Stimulated activated CD4-positive, alpha-beta T cell treated with anti-CD3 and anti-CD28 coated beads, Interleukin-4, amount 100 ng/mL, for 4 hours (primary cell): ENCODE measurements at places on chromosomes 5 and 9.

DNA sequence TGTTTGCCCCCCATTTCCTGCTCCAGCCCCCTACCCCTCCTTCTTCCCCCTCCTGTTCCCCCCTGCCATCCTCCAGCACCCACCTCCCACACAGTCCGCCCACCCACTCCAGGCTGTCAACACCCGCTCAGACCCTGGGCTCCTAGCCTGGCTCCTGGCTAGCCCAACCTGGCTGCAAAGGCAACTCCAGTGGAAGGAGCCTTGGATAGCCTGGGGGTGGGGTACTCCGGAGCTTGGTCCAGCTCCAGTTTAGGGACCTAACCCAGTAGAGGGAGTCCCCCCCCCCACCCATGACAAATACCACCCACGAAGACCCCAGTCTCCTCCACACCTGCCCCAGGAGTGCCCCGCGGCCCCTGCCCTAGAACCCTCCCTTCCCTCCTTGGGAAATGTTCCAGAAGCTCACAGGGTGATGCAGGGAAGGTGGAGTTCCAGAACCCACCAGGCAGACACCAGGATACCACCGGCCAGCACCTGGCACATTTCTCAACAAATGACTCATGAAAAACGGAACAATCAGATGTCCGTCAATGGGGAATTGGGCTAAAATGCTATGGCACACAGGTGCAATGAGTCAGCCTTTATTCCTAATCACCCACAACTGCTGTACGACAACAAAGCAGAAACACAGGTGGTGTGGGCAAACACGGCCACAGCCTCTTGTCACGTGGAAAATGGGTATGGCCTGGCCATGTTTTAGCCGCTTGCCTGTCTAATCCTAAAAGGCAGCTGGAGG, 901 bp upstream of the SLC12A7 start:
- DNase-seq: no peak

DNA sequence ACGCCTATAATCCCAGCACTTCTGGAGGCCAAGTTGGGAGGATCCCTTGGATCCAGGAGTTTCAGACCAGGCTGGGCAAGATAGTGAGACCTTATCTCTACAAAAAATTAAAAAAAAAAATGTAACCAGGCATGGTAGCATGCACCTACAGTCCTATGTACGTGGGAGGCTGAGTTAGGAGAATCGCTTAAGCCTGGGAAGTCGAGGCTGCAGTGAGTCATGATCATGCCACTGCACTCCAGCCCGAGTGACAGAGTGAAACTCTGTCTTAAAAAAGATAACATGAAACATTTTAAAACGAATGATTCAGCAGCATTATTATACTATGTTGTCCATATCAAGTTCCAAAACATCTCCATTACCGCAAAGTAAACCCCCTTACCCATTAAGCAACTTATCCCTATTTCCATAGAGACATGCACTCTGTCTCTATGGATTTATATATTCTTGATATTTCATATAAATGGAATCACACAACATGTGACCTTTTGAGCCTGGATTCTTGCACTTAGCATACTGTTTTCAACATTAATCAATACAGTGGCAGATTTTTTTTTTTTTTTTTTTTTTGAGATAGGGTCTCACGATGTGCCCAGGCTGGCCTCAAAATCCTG, 56.9 kb upstream of the MTMR12 start:
- DNase-seq: no peak

- DNase-seq: no peak
These were observed 12.6 kb downstream of the DNM1 start for GRCh38 chr9:128215491-128216409.

DNA sequence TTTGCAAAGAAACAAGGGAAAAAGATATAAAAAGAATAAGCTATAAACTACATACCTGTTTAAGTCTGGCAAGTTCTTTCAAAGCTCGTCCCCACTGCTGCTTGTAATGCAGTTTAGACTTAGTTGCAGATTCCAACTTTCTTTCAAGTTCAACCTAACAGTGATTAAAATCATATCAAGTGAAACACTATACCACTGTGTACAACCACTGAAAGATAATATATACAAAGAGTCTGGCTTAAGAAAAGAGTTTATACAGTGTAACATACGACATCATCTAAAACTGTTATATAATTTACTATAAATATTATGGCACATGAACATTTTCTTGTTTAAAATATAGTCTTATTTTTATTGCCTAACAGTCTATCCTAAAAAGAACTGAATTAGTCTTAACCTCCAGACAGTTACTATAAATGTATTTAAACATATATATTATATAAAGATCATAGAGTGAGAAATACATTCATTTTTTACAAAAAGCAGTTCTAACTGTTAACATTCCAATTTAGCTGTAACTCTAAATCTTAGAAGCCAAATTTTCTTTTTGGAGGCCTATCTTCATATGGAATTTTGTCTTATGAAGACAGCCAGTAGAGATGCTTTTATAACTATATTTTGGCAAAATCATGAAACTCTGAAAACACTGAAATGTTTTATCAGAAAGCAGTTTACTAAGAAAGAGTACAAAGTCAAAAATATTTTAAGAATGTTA, 58.6 kb downstream of the CEP120 start:
- no peak for DNase-seq

DNA sequence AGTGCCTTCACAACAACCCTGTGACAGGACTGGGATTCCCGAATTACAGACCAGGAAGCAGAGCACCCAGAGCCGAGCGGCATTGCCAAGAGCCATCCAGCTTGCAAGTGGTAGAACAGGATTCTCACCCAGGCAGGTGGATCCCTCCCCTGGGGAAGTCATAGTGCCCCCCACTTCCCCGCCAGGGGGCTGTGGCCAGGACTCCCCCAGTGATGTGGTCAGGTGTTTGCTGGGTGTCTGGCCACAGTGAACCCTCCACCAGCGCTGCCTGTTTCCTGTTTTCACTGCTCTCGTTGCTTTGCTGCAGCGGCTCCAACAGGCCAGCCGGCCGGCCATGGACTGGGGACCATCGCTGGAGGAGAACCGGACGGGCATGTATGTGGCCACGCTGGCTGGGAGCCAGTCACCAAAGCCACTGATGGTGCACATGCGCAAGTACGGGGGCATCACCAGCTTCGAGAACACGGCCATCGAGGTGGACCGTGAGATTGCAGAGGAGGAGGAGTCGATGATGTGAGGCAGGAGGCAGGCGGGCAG, 19.3 kb downstream of the SLC6A7 start:
- DNase-seq: no peak

DNA sequence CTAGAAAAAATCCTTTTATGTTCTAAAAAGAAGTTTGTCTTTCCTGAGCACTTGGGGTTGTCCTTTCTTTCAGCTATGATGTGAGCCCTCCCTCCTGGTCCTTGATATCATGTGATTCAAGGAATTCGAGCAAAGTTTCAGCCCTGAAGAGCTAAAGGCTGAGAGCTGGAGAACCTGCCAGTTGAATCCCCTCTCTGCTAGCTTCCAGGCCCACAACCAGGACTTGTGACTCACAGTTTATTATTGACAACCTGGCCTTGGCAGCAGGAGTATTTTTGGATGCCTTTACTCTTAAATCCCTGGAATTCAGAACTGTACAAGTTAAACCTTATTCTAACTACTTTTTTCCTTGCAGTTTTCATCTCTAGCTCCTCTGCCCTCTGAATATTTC, 182.8 kb downstream of the SPOCK1 start:
- DNase-seq: no peak

DNA sequence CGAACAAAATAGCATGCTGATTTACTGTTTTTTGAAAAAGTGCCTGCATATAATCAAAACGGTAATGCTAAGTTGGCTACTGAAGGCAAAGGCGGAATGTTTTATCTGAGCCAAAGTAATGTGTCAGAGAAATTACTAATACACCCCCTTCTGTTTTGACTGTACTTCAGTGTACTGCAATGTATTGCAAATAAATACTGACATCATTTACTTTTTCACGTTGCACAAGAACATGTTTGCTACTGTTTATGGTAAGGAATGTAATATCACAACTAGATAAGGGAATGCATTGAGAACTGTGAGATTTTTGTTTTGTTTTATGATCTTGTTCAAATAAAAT, 813 bp upstream of the AGTPBP1 start:
- DNase-seq: no peak

- no peak for DNase-seq
These were observed 28.4 kb downstream of the COL23A1 start for GRCh38 chr5:178561746-178562264.

GRCh38 chr9:89771205-89771604, 166.4 kb downstream of the GADD45G start:
- DNase-seq: no peak

DNA sequence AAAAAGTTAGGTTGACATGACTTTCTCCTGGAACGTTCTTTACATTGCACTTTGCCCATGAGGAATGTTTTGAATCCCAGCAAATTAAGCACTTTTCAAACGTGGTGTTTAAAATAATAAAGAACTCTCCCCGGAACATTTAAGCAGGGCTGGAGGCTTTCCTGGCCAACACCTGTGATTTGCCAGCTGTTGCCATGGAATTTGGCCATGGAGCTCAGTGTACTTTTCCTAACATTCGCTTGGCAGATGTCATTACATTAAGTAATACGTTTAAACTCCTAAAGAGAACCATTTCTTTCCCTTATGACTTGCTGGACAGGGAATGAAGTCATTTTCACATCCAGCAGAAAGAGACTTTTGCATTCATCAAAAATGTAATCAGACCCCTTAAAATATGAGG, 146.1 kb downstream of the GAS1 start:
- no peak for DNase-seq

- DNase-seq: peak; percentile 70
These were observed 1.3 kb downstream of the NOTCH1 start for GRCh38 chr9:136544548-136544963.

- DNase-seq: no peak
These were observed 5.1 kb upstream of the ANXA2R start for GRCh38 chr5:43045236-43045635.

GRCh38 chr9:97695995-97696802, 941 bp downstream of the XPA start:
- no peak for DNase-seq

- no peak for DNase-seq
These were observed 215.5 kb downstream of the FANCC start for GRCh38 chr9:95102001-95102433.

DNA sequence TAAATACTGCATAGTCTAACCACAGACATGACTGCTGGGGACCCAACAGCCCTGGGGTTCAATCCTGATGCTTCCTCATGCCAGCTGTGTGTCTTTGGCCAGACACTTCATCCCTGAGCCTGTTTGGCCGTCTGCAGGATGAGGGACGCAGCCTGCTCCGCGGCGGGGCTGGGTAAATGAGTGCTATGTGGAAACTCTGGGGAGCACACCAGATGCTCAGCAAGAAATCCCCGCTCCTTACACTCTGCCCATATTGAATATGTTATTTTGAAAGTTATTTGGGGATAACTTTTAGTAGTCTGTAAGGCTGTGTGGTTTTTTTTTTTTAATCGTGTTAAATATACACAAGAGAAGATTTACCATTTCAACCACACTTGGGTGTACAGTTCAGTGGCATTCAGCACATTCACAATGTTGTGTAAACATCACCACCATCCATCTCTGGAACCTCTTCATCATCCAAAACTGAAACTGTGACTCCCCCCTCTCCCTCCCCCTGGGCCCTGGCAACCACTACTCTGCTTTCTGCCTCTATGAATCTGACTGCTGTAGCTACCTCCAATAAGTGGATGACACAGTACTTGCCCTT, 42.7 kb downstream of the SH3PXD2B start:
- DNase-seq: no peak

- no peak for DNase-seq
These were observed 142.1 kb upstream of the CCDC152 start for GRCh38 chr5:42614509-42614908.

DNA sequence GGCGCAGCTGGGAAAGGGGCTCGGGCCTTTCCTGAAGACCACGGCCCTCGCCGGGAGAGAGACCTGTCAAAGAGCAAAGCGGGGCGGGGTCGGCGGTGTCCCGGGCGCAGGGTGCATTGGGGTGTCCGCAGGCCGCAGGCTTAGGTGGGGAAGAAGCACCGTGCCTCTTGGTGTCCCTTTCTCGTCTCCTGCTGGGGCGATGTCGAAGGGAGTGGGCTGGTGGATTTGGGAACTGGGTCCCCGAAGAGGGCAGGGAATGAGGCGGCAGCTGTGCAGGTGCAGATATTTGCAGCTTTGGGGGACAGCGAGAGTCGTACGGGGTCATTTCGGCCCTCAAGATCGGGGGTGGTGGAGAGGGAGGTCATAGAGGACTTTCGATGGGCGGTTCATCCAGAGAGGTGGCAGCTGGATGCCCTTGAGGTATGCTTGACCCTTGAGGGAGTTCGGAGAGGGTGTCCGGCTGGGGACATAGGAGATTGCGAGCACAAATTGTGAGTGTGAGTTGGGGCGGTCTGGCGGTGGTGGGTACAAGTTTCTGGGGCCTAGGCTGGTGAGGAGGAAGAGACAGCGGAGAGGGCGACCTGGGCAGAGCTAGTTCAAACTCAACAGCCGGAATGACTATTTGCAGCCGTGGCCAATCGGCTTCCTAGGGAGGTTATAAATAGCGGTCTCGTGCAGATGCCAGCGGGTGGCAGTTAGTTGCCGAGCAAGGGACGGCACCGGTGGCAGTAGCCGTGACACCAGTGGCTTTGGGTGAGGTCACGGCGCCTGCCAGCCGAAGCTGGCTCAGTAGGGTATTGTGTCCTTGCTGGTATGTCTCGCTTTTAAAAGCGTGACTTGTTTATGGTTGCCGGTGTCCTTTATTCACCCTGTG, 601 bp downstream of the NNT start:
- peak; percentile 60 for DNase-seq

GRCh38 chr5:57687596-57687995, 205.0 kb upstream of the ACTBL2 start:
- no peak for DNase-seq

- DNase-seq: no peak
These were observed 1.2 kb downstream of the SPATA24 start for GRCh38 chr5:139402561-139403158.

DNA sequence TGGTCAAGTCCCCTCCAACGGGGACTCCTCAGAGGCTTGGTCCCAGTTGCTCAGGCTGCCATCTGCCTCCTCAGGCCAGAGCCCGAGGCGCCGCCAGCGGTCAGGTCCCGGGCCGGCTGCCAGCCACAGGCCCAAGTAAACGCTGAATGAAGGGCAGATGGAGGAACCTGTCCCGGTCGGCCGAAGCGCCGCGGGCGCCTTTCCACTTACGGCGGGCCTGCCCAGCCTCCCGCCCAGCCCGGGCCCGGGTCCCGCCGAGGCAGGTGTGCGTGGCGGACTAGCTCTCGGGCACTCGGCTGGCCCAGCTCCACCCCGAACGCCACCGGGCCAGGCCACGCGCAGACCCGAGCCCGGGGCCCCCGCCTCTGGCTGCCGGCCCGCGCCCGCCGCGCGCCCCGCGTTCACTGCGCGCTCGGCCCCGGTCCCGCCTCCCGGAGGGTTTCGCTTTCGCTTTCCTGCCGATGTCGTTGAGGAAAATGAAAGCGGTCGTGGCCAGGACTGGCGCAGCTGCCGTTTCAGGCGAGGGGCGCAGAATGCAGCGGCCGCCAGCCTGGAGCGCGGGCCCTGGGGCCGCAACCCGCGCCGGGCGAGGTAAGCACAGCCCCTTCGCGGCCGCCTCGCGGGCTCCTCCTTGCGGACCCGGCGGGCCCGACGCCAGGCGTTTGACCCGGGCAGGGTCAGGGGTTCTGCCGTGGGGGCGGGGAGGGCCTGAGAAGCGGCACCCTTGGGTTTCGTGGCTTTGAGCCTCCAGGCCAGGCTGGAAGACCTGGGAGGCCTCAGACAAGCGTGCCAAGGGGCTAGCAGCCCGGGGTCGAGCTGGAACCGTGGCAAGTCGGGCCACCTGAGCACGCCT, 41.2 kb downstream of the SLC22A5 start:
- peak; percentile 84 for DNase-seq
